ENCODE measurements at places on chromosomes 11 and 22.

DNA sequence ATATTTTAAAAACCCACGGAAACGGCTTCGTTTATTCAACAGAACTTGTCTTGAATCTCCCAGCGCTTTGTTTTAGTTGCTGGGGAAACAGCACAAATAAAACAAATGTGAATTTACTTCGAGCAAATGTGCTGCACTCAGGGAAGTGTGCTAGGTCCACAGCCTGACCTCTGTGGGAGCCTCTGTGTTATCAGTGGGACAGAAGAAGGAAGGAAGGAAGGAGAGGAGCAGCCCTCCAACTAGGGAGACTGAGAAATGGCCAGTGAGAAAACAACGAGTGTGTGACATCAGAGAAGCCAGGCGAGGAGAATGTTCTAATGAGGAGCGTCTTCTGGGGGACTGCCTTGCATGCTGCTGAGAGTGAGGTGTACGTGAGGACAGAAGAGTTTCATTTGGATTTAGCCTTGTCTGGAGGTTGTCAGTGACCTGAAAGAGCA, 42.7 kb downstream of the PPP6R3 start:
- DNase-seq, result no peak

DNA sequence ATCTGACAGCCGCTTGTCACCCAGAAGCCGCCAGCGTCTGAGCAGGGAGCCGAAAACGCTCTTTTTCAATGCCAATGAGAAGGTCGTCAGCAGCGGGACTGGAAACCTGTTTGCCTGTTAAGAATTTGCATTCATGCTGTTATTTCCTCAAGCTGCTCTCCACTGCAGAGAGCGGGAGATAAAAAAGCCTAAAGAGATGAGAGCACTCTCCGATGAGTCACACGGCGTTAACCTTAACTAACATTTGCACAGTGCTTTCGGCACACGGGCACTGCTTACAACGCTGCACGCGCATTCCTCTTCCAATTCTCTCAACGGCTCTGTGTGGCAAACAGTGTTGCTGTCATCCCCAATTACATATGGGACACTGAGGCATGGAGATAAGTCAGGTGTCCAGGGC, 40.0 kb upstream of the RTL6 start:
- no peak for DNase-seq

DNA sequence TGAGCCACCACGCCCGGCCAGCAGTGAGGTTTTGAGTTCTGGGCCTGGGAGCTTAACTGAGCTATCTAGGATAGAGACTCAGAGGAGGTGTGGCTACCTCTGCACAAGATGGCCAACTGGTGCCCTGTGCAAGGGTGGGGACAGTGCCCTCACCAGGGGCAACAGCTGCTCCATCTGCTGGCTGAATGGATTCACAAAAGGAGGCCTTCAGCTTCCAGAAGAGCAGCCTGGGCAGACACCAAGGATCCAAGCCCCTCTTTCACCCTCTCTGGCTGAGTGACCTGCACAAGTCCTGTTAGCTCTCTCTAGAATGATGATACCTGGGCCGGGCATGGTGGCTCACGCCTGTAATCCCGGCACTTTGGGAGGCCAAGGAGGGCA, 33.5 kb upstream of the BAIAP2L2 start:
- no peak for DNase-seq

GRCh38 chr22:37818409-37819104, 4.6 kb upstream of the GALR3 start:
- peak; percentile 56 for DNase-seq

- peak; percentile 26 for DNase-seq
Observed at GRCh38 chr22:37906364-37907008, 389 bp downstream of the MICALL1 start.

DNA sequence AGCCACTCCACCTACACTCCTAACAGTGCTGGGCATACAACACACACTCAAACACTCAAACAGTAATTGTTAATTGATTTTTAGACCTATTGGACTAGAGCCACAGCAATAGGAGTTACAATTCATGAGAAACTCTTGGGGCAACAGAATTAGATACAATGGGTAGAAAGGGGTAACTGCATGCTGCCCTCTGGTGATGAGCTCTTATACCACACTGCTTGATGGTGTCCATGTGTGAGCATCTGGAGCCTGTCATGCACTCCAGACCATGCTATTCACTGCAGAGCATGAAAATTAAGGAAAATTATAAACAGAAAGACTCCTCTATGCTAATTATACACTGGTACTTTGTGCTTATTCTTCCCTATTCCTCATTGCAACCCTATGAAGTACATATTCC, 975.5 kb upstream of the CCDC90B start:
- no peak for DNase-seq

GRCh38 chr11:85089654-85090053, 537.5 kb downstream of the DLG2 start:
- no peak for DNase-seq

GRCh38 chr22:49100773-49101172, 726.9 kb downstream of the BRD1 start:
- DNase-seq, result no peak

GRCh38 chr11:88813233-88813915, 252.4 kb downstream of the GRM5 start:
- no peak for DNase-seq

DNA sequence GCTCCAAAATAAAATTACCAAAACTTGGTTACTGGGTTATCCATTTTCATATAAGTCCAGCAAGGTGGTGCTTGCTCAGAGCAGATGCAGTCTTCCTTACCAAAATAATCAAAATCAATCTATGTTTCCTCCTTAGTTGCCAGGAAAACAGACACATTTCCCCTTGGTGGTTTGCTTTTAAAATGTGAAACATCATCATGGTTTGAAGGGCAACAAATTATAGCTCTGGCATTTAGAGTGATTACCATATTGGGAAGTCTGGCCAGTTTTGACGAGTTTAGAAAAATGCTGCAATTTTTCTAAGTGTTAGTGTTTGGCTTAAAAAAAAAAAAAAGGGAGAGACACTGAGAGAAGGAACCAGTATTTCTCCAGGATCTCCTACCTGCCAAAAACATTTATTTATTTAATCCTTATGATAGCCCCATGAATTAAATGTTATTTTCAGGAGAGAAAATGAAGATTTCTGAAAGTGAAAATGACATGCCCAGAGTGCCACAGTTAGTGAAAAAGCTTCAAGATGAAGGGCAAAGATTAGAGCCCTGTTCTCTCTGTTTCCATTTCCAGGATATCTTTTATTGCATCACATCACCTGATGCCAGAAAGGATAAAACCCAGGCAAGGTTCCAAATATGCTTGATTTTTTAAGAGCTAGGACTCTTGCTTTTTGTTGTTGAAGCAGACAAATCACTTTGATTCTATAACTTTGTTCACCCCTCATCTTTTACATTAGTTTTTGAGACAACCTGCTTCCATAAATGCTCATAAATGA, 29.6 kb upstream of the TBCEL start:
- DNase-seq, result no peak

GRCh38 chr22:48240148-48240934, 1477.9 kb downstream of the TBC1D22A start:
- no peak for DNase-seq

- no peak for DNase-seq
Observed at GRCh38 chr11:58027341-58027740, 3.4 kb upstream of the OR6Q1 start.

- no peak for DNase-seq
Observed at GRCh38 chr11:70161043-70161625, 42.0 kb upstream of the FADD start.

DNA sequence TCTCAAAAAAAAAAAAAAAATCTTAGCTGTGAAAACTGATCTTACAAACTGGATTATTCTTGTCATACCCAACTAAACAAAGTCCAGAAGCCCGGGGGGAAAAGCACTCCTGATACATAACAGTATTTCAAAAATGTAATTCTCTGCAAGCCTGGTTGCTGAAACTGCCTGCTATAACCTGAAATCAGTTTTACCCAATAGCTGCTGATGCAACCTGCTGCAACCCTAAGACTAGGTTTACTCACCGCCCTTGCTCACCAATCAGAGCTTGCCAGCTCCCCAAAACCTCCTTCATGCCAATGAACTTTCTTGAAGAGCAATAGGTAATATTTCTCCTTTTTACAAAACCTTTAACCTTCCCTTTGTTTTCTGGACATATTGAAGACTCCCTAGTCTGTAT, 12.4 kb downstream of the FGF19 start:
- no peak for DNase-seq

- no peak for DNase-seq
Observed at GRCh38 chr22:35615156-35615555, 2.0 kb downstream of the MB start.

- peak; percentile 32 for DNase-seq
Observed at GRCh38 chr11:10809373-10810160, 841 bp upstream of the EIF4G2 start.

DNA sequence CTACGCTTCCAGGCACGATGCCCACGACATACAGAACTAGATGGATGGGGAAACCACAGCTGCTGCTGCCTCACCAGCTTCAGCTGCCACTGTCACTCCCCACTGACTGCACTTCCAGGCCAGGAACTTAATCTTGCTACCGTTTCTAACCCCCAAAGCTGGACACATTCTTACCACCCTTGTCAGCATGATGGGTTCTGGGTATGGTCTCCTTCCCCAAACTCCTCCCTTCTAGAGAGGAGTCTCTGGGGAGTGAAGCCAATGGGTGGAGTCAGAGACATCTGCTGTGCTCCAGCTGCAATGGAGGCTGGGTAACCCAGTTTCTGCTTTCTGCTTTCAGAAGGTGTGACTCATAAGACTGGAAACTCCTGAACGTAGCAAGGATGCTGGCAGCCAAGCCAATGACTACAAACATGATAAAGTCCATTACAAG, 87.0 kb upstream of the THY1 start:
- DNase-seq, result peak; percentile 8

DNA sequence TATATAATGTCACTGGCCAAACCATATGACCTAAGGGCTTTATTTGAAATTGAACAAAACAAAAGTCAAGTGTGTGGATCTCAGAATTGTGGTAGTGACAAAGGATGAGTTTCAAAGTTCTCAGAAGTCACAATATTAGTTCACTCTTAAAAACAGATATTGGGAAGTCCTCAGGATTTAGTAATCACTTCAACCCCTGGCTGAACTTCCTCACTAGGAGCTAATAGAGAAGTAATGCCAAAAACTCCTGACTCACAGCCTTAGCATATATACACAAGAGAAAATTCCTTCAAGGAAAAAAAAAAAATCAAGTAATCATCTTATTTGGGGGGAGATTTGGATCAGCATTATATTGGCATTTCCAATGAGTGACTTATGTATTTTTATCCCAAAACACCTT, 75.6 kb upstream of the APOA1 start:
- DNase-seq, result no peak

GRCh38 chr11:112864672-112865071, 96.5 kb upstream of the NCAM1 start:
- DNase-seq, result no peak

DNA sequence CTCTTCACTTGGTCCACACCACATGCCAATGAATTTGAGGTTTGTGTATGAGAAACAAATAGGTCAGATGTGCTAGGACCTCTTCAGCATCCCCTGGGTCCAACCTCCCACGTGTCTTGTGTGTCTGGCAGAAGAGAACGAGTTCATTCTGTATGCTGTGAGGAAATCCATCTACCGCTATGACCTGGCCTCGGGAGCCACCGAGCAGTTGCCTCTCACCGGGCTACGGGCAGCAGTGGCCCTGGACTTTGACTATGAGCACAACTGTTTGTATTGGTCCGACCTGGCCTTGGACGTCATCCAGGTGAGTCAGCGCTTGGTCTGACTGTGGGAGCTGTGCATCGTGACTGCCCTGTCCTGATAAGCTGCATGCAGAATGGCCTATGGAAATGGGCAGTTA, 101.0 kb upstream of the SORL1-AS1 start:
- DNase-seq, result no peak
